ENCODE measurements at places on chromosomes 16 and 17. TPM values are rescaled to one million over a fixed set of nuclear protein-coding genes. Genes with fewer than 3 reads are reported as not detected.

- H3K27me3 ChIP-seq, result no peaks in the 10 kb centered on the region
- H3K4me3 ChIP-seq, result no peak overlapping the region
- peaks cover 31% of the 10 kb centered on the region for H3K36me3 ChIP-seq
- DNase-seq, result no peak
- peaks cover 10% of the 10 kb centered on the region for H3K4me1 ChIP-seq
These were observed 22.4 kb downstream of the KDM8 start for GRCh38 chr16:27225536-27226360.

DNA sequence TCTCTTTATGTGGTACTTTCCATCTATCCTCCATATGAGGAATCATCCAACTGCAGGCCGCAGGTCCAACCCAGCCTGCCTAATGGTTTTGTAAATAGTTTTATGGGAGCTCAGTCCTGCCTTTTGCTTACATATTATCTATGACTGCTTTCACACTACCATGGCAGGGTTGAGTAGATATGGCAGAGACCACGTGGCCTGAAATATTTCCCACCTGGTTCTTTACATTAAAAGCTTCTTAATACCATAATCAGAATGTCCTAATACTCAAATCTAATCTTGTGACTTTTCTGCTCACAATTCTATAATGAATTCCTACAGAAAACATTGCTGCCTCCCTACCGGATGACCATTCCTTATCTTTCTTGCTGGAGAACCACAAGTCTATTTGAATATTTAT, 71.7 kb downstream of the SHCBP1 start:
- H3K4me3 ChIP-seq, result no peak overlapping the region
- no peak for DNase-seq
- no peak overlapping the region for H3K27ac ChIP-seq

DNA sequence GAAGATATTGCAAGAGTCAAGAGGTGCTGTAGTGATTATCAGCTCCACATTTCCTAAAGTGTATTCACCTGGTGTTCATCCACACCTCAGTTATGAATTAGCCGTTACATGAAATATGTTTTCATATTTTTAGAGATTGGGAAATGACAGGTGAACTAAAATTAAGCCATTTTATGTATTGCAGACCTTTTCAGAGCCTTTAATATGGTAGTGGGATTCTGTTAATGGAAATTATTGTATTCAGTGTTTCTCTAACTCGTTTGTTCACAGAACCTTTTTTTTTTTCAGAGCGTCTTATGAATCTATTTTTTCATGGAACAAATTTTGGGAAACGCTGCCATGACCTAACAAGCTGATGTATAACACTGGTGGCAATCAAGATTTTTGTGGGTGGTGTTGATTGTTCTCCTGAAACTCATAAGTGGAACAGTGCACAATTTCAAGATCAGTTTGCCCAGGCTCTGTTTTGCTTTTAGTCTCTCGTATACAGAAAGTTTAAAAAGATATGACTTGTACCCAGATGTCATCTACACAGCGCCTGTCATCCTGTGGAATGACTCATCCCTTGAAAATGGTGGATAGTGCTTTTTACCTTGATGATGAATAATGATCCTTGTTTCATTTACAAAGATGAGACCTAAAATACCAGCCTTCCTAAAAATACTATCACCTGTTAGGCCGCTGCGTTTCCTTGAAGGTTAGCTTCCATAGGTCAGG, 88.8 kb downstream of the ARHGAP44 start:
- H3K4me3 ChIP-seq, result no peak overlapping the region
- no peak overlapping the region for H3K27ac ChIP-seq
- no peaks in the 10 kb centered on the region for H3K4me1 ChIP-seq
- H3K27me3 ChIP-seq, result no peaks in the 10 kb centered on the region

Gene KRTAP1-1
- polyA plus RNA-seq, result not detected

DNA sequence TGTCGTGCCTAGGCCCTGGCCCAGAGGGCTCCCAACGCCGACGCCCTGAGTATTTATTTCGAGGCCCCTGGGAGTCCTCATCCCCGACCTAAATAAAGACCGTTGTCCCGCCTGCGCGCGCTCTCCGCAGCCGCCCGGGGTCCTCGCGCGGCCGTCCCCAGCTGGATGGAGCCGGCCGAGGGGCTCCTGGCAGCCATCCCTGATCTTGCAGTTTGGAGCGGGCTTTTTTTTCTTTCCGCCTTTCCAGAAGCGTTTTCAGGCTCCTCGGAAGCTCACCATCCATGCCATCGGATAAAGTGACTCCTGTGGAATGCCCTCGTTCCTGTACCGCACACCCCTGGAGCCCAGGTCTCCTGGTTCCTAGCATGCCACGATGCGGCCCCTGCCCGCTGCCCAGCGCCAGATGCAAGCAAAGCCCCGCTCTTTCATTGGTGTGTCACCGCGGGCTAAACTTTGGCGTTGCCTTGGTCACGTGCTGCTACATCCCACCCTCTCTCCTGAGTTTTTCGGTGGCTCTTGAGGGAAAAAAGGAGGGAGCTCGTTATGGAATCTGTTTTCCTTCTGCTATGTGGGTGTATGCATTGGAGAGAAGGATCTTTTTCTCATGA, 716 bp downstream of the TMEM94 start:
- H3K36me3 ChIP-seq, result no peaks in the 10 kb centered on the region
- no peak for DNase-seq
- H3K4me3 ChIP-seq, result peak overlapping the region; percentile 80
- peak overlapping the region; percentile 73 for H3K27ac ChIP-seq

GRCh38 chr16:78249056-78249455, 149.6 kb downstream of the WWOX start:
- H3K27ac ChIP-seq, result no peak overlapping the region
- H3K27me3 ChIP-seq, result no peaks in the 10 kb centered on the region
- no peak overlapping the region for H3K4me3 ChIP-seq

- H3K27ac ChIP-seq, result no peak overlapping the region
- DNase-seq, result peak; percentile 50
- H3K4me3 ChIP-seq, result no peak overlapping the region
- no peaks in the 10 kb centered on the region for H3K27me3 ChIP-seq
These were observed 44.4 kb upstream of the MED13 start for GRCh38 chr17:62109378-62109902.

Gene UBTF
- polyA plus RNA-seq, result 23.0 TPM

Gene CYLD
- polyA plus RNA-seq, result 23.4 TPM

- H3K4me1 ChIP-seq, result peaks cover 34% of the 10 kb centered on the region
- no peak for DNase-seq
- H3K4me3 ChIP-seq, result peak overlapping the region; percentile 41
- H3K36me3 ChIP-seq, result peaks cover 28% of the 10 kb centered on the region
These were observed 693 bp downstream of the CLDN7 start for GRCh38 chr17:7261379-7262191.

Gene CES4A
- 6.6 TPM for polyA plus RNA-seq

Measured in keratinocyte (primary cell).